Activated CD8-positive, alpha-beta T cell treated with anti-CD3 and anti-CD28 coated beads, Interleukin-2, amount 10 ng/mL, durations not matched to agents 7 days and 5 days (primary cell): ENCODE measurements at places on chromosomes 5 and 9. TPM values are rescaled to one million over a fixed set of nuclear protein-coding genes. Genes with fewer than 3 reads are reported as not detected.

DNA sequence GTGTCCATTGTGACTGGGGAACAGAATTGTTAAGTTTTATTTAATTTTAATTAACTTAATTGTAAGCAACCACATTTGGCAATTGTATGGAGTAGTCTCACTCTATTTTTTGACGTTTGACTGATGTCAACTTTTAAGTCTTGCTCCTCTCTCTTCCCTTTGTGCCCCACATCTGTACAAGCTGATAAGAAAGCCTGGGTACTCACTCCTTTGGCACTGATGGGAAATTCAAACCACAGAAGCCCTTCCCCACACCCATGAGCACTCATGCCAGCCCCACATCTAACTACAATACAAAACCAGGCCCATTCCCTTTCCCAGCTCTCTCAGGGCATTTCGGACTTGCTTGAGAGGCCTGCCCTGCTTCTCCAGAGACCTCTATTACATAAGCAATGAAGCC is 451.5 kb upstream of the KIF2A start:
- DNase-seq = no peak

GRCh38 chr5:168801567-168801966 is 222.4 kb upstream of the PANK3 start:
- DNase-seq = no peak

DNA sequence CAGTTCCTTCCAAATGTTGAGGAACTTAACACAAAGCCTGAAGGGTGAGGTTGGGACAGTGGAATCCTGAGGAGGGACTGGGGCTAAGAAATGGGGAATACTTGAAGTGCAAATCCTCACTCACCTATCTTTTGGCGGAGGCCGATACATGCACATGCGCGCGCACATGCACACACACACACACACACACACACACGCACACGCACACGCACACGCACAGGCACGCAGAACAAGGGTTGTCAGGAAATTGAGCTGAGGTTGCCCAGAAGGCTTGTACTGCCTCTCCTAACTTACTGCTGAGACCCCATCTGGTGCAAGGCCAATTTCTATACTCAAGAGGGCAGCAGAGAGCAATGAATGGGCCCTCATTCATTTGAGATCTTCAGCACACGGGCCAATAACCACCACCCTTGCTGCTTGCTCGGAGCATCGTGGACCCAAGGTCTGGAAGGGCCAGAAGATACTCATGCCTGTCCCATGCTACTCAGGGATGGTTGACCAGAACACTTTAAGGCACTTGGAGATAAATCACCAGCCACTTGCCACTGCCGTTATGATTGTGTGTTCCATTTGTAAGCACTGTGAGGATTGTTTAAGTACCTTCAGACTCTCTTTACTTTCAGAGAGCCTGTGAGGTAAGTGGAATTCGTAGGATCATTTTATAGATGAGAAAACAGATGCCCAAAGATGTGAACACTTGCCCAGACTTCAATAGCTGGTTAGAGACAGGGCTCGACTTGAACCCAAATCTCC is 21.5 kb downstream of the BTF3 start:
- DNase-seq = peak; percentile 86

GRCh38 chr9:26773056-26773455 is 119.5 kb downstream of the CAAP1 start:
- DNase-seq = no peak

DNA sequence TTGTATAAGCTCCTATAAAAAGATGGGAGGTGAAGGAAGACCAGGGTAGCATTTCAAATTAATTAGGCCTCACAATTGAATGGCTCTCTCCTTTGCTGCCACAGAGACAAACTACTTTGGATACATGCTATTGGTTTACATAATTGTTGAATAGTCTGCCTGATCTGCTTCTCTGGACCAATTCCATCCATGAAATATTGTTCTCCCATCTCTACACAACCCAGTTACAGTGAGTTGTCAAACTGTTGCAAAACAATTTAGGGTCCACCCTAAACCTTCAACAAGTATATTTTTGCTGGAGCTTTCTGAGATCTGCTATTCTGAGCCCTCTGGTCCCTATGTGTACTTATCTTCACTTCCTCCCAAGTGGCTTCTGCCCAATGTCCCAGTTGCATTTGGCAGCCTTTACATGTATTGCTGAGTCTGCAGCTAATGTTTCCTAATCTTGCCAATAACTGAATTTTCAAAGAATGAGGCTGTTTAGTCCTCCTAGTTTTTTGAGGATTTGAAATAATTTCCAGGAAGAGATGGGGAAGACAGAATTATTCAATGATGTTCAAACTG is 38.9 kb downstream of the AGTPBP1 start:
- no peak for DNase-seq

IFNK gene
- not detected for total RNA-seq

PRDM9 gene
- total RNA-seq = not detected

PDE6A gene
- not detected for total RNA-seq
